ENCODE measurements at places on chromosomes 7 and 10.

DNA sequence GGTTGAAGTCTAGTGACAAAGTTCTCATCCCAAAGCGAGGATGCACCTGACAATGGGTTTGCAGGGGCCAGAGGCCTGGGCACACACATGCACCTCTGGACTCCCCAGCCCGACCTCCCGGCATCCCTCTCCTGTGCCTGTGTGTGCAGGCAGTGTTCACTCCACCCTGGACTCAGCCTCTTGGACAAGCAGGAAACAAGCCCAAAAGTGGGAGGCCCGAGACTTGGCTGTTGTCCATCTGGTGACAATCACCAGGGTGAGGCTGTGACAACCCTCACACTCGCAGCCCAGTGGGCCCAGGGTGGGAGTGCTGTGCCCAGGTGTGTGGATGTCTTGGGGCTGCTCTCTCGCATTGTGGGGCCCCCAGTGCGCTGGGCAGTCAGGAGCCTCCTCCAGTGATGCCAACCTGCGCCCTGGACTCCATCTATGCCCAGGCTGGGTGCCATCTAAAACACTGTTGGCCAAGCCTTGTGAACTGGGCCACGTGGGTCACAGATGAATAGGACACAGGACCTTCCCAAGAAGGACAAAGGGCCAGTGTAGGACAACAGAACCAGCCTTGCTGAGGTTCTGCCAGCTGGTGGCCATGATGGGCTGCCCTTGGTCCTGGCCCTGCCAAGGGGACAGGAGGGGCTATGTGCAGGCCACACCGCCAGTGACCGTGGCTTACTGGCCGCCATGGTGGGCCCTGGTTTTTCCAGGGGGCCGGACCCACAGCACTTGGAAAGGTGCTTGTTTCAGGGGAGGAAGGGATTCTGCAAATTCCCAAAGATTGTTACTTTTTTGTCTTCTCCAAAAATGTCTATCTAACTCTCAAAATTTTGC is 144.3 kb downstream of the TCERG1L start:
- DNase-seq, result no peak

DNA sequence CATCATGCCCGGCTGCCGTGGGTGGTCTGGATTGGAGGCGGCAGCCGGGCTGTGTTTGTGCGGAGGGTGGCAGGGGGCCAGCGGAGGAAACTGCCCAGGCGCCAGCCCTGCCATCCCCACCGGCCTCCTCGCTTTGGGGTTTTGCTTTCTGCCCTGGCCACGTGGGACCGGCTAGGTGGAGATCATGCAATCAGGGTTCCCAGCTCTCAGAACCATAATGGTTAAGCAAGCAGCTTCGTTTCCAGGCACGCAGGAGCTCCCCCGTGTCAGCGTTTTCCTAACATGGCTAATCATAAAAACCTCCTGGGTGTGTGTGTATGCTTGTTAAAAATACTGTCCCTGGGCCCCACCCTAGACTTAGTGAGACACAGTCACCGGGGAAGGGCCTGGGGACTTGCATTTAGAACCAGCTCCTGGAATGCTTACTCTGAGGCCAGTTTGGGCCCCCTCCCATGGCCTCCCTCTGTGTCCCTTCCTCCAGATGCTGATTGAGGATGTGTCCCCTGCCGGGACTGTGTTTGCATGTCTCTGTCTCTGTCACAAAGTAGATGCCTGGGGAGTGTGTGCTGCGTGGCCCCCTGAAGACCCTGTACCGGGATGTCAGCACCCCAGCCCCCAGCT is 119.3 kb downstream of the CUX1 start:
- no peak for DNase-seq

- DNase-seq, result no peak
These were observed 128.4 kb upstream of the TCF7L2 start for GRCh38 chr10:112821663-112822062.

DNA sequence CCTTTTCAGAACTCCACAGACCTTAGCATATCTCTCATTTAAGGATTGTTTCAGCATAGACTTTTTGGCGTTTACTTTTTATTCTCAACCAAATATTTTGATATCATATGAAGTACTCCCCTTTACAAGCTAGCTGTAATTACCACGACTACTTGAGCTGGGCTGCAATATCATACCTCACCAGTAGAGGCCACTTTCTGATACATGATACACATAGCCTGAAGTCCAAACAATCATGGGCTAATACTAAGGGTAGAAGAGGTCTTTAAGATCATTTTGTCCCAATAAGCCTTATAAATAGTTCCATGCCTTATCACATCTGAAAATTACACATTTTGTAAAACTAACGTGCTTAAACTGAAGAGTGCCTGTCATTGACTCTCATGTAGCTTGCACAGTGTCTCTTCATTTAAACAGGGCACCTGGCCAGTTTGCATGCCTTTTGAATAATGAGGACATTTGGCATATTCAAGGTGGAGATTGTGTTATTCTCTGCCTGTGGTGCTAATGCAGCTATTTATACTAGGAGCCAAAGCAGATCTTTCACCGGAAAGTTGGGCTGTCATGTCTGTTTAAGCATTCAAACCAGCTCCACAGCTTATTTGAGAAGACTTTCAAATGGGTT is 403.7 kb upstream of the ZMIZ1 start:
- peak; percentile 9 for DNase-seq

GRCh38 chr7:135684699-135685098 is 22.4 kb downstream of the STMP1 start:
- DNase-seq, result no peak

DNA sequence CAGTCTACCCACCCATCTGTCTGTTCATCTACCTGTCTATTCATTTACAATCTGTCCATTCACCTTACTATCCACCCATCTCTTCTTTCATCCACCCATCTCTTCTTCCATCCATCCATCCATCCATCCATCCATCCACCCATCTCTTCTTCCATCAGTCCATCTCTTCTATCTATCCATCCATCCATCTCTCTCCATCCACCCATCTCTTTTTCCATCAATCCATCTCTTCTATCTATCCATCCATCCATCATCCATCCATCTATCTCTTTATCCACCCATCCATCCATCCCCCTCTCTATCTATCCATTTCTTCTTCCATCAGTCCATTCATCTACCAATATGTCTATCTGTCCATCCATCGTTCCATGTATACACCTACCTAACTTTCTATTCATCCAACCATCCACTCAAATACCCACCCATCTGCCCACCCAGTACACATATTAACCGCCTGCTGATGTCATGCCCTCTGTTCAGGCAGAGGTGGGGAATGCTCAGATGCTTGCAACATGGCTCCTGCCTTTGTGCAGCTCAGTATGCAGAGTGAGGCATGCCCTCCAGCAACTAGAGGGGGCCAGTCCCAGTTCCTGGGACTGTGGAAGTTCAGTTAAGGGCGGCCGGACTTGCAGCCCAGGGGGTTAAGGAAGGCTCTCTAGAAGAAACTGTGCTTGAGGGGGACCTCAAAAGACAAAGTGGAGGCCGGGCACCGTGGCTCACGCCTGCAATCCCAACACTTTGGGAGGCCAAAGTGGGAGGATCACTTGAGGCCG is 11.3 kb upstream of the MLXIPL start:
- DNase-seq, result no peak

DNA sequence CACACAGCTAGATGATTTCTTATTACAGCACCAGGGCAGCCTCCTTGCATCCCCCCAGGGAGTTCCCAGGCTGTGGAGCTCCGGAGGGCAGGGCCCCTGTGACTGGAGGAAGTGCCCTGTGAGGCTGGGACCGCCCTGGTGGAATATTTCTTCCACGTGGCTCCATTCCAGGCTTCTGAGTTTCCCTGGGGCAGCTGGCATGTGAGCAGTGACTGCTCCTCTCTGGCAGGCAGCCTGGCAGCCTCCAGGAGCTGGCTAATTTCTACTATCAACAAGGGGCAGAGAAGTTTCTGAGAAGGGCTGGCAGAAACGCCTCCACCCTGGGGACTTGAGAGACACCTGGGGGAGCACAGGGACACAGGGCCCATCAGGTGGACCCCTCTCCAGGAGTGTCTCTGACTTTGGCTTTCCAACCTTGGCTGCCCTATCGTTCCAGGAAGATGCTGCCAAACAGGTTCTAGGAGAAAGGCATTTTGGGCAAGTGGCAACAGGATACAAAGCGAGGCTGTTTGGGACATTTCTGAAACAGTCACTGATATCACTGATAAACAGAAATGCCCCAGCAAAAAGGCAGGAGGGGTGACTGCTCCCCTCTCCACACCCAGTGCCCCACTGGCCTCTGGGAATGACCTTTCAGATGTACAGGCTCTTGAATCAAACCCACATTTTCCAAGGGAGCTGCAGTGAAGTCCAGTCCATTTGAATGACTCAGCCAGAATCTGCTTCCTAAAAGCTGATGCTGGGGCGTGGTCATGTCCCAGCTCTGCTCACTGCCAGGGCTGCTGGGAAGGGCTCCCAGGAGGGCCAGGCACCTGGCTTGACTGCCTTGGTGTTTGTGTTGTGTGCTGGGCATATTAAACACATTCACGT is 16.1 kb downstream of the MYOF start:
- DNase-seq, result no peak

GRCh38 chr10:75351637-75352036 is 49.9 kb downstream of the ZNF503 start:
- no peak for DNase-seq

DNA sequence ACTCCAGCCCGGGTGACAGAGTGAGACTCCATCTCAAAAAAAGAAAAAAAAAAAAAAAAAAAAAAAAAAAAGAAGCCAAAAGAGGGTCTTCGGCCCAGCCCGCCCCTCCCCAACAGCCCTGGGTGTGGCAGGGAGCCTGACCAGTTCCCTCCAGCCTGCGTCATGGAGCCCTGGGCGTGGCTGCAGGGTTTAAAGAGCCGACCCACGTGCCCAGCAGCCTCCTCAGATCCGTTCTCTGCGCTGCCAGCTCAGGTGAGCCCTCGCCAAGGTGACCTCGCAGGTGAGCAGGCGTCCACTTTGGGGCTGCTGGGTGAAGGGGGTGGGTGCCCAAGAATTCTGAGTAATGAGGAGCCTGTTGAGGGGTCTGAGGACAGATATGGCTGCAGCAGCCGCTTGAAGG is at the start of gene FXYD4:
FXYD4 (plus strand) TSS at position 219 of the 400 bp plus-strand sequence. CDS start 2,111 bp downstream, outside the sequence.
- DNase-seq, result no peak

- no peak for DNase-seq
These were observed 106.5 kb downstream of the EPC1 start for GRCh38 chr10:32240471-32240870.

- DNase-seq, result no peak
These were observed 37.2 kb downstream of the ZNF33A start for GRCh38 chr10:38047666-38048065.

- no peak for DNase-seq
These were observed 98.3 kb upstream of the ARHGAP21 start for GRCh38 chr10:24821986-24822385.

DNA sequence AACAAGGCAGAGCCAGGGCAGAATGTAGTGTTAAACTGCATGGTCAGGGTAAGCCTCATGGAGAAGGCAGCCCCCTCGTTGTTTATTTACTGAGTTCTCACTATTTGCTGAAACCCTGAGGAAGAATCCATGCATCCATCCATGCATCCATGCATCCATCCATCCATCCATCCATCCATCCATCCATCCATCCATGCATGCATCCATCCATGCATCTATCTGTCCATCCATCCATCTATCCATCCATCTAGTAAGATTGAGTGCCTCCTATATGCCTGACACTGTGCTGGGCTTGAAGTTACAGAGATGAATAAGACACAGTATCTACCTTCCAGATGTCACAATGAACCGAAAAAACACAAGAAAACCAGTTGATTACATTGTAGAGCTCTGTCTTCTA is 201.4 kb upstream of the AGK start:
- DNase-seq, result no peak

DNA sequence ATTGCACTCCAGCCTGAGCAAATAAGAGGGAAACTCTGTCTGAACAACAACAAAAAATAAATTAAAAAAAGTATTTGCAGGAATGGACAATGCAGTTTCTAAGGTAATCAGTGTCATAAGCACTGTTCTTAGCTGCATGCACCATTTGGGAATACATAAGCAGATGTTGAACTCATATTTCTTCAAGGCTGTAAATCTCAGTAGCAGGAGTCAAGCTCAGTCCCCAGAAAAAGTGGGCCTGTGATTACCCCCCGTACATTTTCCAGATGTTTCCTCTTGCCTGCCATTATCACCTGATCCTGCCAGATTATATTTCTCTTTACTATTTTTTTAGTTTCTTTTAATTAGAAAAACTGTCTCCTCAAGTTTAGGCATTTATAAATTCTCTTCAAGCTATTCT is 667.6 kb upstream of the ANKRD30A start:
- no peak for DNase-seq

- DNase-seq, result no peak
These were observed 38.4 kb upstream of the PSAP start for GRCh38 chr10:71889388-71889987.

- DNase-seq, result no peak
These were observed 82.3 kb downstream of the ADK start for GRCh38 chr10:74233281-74233680.

DNA sequence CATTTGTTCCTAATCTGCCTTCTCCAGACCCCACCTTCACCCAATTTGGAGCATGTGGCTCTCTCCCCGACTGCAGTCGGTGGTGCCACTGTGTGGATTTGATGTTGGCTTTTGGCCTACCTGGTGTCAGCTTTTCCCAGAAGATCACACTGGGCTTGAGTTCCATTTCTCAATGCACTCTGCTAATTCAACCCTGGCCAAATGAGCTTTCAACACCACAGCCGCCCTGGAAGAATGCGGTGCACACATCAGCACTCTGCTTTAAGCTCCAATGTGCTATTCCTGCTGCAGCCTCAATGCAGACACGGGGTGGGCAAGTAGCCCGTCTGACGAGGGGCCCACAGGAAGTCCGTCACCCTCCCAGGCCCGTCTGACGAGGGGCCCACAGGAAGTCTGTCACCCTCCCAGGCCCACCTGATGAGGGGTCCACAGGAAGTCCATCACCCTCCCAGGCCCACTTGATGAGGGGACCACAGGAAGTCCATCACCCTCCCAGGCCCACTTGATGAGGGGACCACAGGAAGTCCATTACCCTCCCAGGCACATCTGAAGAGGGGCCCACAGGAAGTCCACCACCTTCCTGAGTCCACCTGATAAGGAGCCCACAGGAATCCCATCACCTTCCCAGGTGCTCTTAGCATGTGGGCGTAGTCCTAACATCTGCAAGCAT is 64.4 kb downstream of the ASB13 start:
- DNase-seq, result no peak

- DNase-seq, result no peak
These were observed 172.8 kb upstream of the CTBP2 start for GRCh38 chr10:125333209-125333591.

DNA sequence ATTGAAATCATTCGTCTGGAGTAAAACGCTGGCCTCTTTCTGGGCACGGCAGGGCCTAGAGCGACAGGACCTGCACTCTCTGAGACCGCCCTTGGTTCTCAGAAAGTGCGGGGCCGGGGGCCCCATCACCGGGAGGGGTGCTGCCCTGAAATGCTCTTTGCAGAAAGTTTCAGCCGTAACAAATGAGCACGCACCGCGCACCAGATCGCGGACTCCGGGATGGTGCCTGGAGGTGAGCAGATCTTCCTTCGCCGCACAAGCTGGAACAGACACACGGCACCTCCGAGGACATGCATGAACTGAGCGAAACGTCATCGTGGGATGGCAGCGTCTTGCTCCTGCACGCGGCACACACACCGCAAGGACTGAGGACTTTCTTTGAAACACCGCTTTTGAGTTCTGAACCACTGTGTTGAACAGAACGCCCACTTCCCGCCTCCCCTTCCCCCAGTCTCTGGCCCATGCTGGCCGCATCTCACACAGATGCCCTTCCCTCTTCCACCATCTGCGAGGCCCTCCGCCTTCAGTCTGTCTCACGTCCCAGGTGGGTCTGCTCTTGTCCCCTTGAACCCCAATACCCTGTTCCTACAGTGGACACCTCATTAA is 538.7 kb upstream of the MGMT start:
- DNase-seq, result no peak
